ENCODE measurements at places on chromosomes 4 and X.

DNA sequence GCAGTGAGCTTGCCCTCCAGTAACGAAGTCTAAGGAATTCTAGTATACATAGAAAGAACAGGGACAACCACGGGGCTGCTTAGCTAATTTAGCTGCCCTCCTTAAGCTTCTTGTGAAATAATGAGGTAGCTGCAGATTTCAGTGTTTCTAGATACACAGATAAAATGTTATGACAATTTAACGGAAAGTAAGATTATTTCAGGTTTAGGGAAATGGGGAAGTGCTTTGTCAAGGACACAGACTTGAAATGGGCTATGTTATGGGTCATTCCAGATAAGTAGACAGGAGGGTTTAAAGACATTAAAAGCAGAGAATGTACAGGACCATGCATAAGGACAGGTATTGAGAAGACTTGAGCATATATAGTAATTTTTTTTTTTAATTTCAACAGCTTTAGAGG, 34.2 kb upstream of the ZNF518B start:
- H3K4me3 ChIP-seq, result no peak overlapping the region
- no peak overlapping the region for H3K27ac ChIP-seq
- H3K27me3 ChIP-seq, result no peaks in the 10 kb centered on the region
- H3K36me3 ChIP-seq, result no peaks in the 10 kb centered on the region
- no peaks in the 10 kb centered on the region for H3K4me1 ChIP-seq

GRCh38 chr4:120864969-120865368, 57.6 kb downstream of the PRDM5 start:
- DNase-seq, result no peak
- no peaks in the 10 kb centered on the region for H3K27me3 ChIP-seq
- no peaks in the 10 kb centered on the region for H3K36me3 ChIP-seq
- no peak overlapping the region for H3K27ac ChIP-seq
- no peak overlapping the region for H3K4me3 ChIP-seq

DNA sequence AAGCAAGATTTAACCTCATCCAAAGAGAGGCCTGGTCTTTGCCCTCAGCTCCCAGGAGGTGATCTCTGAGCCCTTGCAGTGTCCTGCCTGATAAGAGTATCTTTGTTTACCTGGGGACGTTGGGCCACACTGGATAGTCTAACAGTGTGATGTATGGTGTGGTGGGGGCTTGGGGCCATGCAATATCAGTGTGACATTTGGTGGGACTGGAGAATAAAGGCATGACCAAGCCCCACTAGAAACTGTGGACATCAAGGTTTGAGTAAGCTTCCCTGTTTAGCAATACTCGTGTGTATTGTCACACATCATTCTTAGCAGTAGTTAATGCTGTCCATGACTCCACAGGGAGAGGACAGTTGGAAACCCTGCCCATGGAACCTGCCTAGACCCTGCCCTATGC, 34.4 kb downstream of the BBS12 start:
- H3K27ac ChIP-seq, result peak overlapping the region; percentile 98
- no peaks in the 10 kb centered on the region for H3K36me3 ChIP-seq
- peaks cover 39% of the 10 kb centered on the region for H3K4me1 ChIP-seq
- H3K27me3 ChIP-seq, result no peaks in the 10 kb centered on the region
- no peak overlapping the region for H3K4me3 ChIP-seq

GRCh38 chr4:111535792-111536191, 609.5 kb upstream of the FAM241A start:
- H3K27ac ChIP-seq, result no peak overlapping the region
- H3K36me3 ChIP-seq, result no peaks in the 10 kb centered on the region
- no peak overlapping the region for H3K4me3 ChIP-seq

GRCh38 chrX:121858867-121859647, 811.6 kb downstream of the GLUD2 start:
- H3K27ac ChIP-seq, result no peak overlapping the region
- H3K4me3 ChIP-seq, result no peak overlapping the region
- DNase-seq, result no peak
- no peaks in the 10 kb centered on the region for H3K4me1 ChIP-seq

DNA sequence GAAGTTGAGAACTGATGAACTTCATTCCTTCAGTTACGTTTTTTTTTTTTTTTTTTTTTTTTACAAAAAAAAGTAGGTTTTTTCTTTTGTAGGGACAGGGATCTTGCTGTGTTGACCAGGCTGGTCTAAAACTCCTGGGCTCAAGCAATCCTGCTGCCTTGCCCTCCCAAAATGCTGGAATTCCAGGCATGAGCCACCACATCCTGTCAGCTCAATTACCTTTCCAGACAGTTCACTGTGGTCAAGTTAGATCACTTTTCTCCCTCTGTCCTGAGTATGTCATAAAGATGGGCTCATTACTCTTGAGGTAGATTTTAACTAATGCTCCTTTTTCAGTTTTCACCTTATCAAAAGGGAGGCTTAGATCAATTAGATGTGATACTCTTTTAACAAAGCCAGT, 10.8 kb upstream of the NR3C2 start:
- H3K4me1 ChIP-seq, result peaks cover 2% of the 10 kb centered on the region
- H3K27ac ChIP-seq, result no peak overlapping the region
- H3K4me3 ChIP-seq, result no peak overlapping the region
- DNase-seq, result no peak

DNA sequence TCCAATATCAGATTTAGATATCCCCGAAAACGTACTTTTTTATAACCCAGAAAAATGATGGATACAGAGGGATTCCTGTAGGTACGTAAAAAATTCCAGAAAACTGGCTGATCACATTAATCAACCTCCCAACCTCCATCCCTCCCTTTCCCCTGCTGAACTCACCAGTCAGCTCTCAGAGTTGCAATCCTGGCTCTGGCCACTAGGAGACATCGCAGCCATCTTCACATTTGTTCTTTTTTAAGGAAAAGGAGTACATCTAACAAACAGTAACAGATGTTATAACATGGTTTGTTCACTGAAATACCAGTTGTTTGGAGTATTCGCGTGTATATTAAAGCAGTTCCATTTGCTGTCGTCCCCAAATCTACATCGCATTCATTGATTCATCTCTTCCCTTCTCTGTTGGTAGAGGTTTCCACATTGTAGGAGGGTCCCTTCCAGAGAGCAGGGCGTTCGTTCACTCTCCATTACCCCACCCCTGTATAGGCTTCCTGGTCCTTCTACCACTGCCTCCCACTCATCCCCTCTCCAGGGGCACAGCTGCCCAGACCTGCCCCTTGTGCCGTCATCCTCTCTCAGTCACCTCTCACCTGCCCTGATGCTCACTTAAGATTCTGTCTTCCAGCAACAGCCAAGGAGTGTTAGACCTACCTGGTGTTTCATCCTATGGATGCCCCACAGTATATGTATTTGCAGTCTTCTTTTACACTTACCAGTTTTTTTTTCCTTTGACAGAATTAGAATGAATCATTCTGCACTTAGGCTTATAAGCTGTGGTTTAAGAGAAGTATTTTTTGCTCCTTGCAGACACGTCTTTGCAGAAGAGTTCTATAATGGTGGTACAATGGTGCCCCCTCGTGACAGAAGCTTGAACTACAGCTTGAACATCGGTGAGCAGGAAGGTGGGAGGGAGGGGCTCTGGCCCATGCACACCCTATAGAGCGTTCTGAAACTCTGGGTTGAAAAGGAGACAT, 36.8 kb upstream of the RAB40AL start:
- DNase-seq, result no peak
- no peaks in the 10 kb centered on the region for H3K36me3 ChIP-seq
- H3K27ac ChIP-seq, result no peak overlapping the region
- H3K27me3 ChIP-seq, result no peaks in the 10 kb centered on the region
- H3K4me3 ChIP-seq, result no peak overlapping the region
- H3K4me1 ChIP-seq, result no peaks in the 10 kb centered on the region

- no peaks in the 10 kb centered on the region for H3K4me1 ChIP-seq
- no peak overlapping the region for H3K4me3 ChIP-seq
- no peaks in the 10 kb centered on the region for H3K27me3 ChIP-seq
Measured at GRCh38 chrX:79623098-79623762, 256.1 kb upstream of the ITM2A start.

GRCh38 chr4:174483792-174484191, 38.5 kb downstream of the HPGD start:
- no peak overlapping the region for H3K4me3 ChIP-seq
- H3K4me1 ChIP-seq, result no peaks in the 10 kb centered on the region
- no peaks in the 10 kb centered on the region for H3K36me3 ChIP-seq
- DNase-seq, result no peak

- no peak overlapping the region for H3K27ac ChIP-seq
- H3K4me1 ChIP-seq, result peaks cover 5% of the 10 kb centered on the region
- H3K27me3 ChIP-seq, result no peaks in the 10 kb centered on the region
- no peaks in the 10 kb centered on the region for H3K36me3 ChIP-seq
Measured at GRCh38 chr4:148007314-148007760, 275.4 kb downstream of the ARHGAP10 start.

GRCh38 chrX:143082537-143082936, 56.8 kb downstream of the SPANXN4 start:
- no peak overlapping the region for H3K4me3 ChIP-seq
- no peaks in the 10 kb centered on the region for H3K4me1 ChIP-seq
- no peaks in the 10 kb centered on the region for H3K36me3 ChIP-seq
- no peak for DNase-seq
- H3K27ac ChIP-seq, result no peak overlapping the region

GRCh38 chr4:181877329-181877848, 365.8 kb upstream of the TENM3 start:
- H3K27ac ChIP-seq, result no peak overlapping the region
- H3K36me3 ChIP-seq, result no peaks in the 10 kb centered on the region
- no peak overlapping the region for H3K4me3 ChIP-seq

DNA sequence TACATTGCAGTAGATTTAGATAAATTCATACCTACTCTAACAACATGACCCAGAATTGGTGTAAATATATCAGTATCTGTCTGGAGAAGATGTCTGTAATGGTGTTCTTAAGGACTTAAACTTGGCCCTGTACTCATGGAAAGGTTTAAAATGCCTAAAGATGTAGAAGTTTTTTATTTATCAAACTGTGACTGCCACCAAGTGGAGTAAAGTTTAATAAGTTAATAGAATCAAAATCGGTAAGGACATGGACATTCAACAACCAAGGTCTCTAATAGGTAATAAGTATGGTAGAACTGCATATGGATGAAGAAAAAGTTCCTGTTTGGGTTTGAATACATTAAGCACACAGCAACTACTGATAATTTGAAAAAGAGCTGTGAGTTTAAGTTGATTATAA, 474.0 kb upstream of the NDST3 start:
- no peak overlapping the region for H3K27ac ChIP-seq
- no peak overlapping the region for H3K4me3 ChIP-seq
- H3K36me3 ChIP-seq, result no peaks in the 10 kb centered on the region
- DNase-seq, result no peak
- H3K27me3 ChIP-seq, result no peaks in the 10 kb centered on the region

GRCh38 chrX:100599456-100599855, 14.7 kb downstream of the TNMD start:
- no peak for DNase-seq
- H3K4me3 ChIP-seq, result no peak overlapping the region
- no peak overlapping the region for H3K27ac ChIP-seq

GRCh38 chr4:109011241-109012026, 248.6 kb upstream of the ETNPPL start:
- H3K36me3 ChIP-seq, result no peaks in the 10 kb centered on the region
- peaks cover 5% of the 10 kb centered on the region for H3K4me1 ChIP-seq
- no peak for DNase-seq

DNA sequence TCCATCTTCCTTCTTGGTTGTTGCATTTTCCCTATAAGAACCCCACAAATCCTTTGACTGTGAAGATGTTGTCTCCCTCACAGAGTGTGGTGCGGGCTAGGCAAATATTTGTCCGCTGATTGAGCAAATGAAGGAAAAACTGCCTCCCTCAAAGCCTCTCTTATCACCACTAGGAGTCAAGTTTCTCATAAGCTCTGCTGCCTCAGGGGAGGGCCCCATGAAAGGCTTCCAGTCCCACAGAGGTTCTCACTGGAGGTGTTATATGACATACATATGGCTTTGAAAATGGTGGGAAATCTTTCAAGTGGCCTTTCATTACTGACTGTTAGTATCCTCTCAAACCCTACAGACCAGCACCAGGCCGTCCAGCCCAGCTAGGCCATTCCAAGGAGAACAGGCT, 9.3 kb downstream of the VGLL1 start:
- no peaks in the 10 kb centered on the region for H3K36me3 ChIP-seq
- H3K4me3 ChIP-seq, result no peak overlapping the region
- no peak overlapping the region for H3K27ac ChIP-seq
- no peaks in the 10 kb centered on the region for H3K27me3 ChIP-seq

GRCh38 chr4:88522702-88523324, 763 bp downstream of the PYURF start:
- peaks cover 29% of the 10 kb centered on the region for H3K36me3 ChIP-seq
- peaks cover 9% of the 10 kb centered on the region for H3K4me1 ChIP-seq
- DNase-seq, result no peak
- H3K27me3 ChIP-seq, result no peaks in the 10 kb centered on the region

GRCh38 chrX:143634663-143635455, 1.0 kb downstream of the SLITRK4 start:
- H3K36me3 ChIP-seq, result no peaks in the 10 kb centered on the region
- peaks cover 29% of the 10 kb centered on the region for H3K27me3 ChIP-seq
- no peak for DNase-seq
- peak overlapping the region; percentile 13 for H3K4me3 ChIP-seq
- H3K27ac ChIP-seq, result no peak overlapping the region
- no peaks in the 10 kb centered on the region for H3K4me1 ChIP-seq

DNA sequence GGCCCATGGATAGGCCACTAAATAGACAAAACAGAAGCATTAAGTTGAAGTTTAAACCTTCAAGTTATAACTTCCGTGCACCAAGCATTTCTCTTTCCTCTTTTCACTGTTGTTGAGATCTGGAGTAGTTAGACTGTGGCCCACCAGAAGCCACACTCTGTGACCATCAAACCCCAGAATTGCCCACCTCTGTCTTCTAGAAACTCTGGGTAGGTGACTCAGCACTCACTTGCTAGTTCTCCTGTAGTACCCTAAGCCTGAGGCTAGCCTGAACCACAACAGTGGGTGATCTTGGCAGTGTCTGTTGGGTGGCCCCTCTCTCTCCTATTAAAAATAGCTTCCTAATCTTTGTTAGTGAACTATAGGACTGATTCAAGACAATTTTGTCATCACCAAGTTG, 24.6 kb upstream of the CD40LG start:
- no peak overlapping the region for H3K27ac ChIP-seq
- DNase-seq, result no peak
- no peaks in the 10 kb centered on the region for H3K4me1 ChIP-seq

DNA sequence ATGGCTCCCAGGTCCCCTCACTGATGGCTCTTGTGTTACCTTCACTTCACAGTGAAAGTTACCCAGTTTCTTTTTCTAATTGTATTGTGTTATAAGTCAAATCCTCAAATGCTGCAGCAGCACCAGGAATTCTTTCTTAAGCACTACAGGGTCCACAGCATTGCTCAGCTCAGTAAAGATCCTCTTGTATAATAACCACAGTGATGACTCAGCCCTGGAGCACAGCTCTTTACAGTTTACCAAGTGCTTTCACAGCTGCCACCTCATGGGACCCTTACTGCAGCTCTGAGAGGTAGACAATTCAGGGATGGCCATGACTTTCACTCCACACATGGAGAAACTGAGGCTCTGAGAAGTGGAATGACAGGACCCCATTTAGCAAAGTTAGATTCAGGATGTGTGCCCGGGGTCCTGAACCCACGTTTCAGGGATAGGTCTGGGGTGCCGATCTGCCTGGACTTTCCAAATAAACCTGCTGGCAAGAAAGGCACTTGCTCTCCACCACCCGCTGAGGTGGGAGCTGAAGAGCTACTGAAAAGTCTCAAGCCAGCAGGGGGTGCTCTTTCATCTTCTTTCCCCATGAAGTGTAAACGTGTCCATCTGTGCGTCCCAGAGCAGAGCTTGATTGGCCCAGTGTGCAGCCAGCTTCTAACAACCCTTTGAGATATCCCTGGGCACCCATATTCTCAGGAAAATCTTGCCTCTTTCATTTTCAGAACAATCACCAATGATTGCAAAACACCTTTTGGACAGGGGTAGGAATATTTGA, 35.7 kb upstream of the GABRQ start:
- H3K36me3 ChIP-seq, result no peaks in the 10 kb centered on the region
- H3K4me1 ChIP-seq, result no peaks in the 10 kb centered on the region
- no peaks in the 10 kb centered on the region for H3K27me3 ChIP-seq
- DNase-seq, result no peak
- no peak overlapping the region for H3K4me3 ChIP-seq
- H3K27ac ChIP-seq, result no peak overlapping the region

Measured in RWPE2 (cell line).